ENCODE measurements at places on chromosomes 16 and 17. TPM values are rescaled to one million over a fixed set of nuclear protein-coding genes. Genes with fewer than 3 reads are reported as not detected.

DNA sequence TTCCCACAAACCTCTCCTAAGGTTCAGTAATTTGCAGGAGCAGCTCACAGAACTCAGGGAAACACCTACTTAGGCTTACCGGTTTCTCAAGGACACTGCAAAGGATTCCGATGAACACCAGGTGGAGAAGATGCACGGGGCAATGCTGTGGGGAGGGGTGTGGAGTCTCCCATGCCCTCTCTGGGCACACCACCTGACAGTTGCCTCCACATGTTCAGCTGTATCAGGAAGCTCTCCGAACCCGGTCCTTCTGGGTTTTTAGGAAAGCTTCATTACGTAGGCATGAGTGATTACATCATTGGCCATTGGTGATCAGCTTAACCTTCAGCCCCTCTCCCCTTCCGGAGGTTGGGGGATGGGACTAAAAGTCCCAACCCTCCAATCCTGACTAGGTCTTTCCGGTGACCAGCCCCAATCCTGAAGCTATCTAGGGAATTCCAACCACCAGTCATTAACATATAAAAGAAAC lies 21.6 kb downstream of the C17orf58 start:
- no peak for DNase-seq

GRCh38 chr17:31321966-31322365 lies 544 bp upstream of the EVI2A start:
- DNase-seq: no peak

GRCh38 chr16:66265048-66265415 lies 101.5 kb upstream of the CDH5 start:
- DNase-seq: no peak

GRCh38 chr17:59846394-59847165 lies 46.2 kb downstream of the TUBD1 start:
- no peak for DNase-seq

GRCh38 chr17:332023-332422 lies 20.6 kb downstream of the RPH3AL start:
- DNase-seq: peak; percentile 56

DNA sequence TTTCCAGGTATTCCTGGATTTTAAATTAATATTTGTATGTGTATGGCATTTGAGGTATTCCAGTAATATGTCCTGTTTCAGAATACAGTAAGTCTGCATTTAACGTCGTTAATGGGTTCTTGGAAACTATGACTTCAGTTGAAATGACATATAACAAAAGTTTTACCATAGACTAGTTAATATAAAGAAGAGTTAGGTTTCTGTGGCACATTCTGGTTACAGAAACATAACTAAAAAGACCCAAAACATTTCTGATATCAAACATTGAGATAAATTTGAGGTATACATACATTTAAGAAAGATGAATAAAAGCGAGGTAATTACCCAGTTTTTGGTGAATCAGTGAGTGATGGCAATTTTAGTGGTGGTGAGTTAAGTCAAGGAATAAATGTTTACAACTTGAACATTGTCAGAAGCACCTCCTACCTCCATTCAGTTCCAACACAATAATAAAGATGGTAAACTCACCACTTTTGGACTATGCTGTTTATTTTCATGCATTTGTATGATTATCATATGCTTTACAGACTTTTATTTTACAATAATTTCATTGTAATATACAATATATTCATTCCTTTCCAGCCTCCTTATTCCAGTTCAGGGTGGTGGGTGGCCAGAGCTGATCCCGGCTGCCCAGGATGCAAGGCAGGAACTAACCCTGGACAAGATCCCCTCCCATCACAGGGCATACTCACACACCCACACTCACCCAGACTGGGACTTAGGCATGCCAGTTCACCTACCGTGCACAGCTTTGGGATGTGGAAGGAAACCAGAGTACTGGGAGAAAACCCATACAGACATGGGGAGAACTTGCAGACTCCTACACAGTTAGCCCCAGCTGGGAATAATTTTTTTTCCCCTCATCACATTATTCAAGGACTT lies 9.7 kb downstream of the LUC7L3 start:
- DNase-seq: no peak

The BTBD17 gene
- total RNA-seq: not detected

The G6PC1 gene
- not detected for total RNA-seq

The RRAD gene
- 245 TPM for total RNA-seq

The SP6 gene
- total RNA-seq: 0.08 TPM

The EFNB3 gene
- 0.78 TPM for total RNA-seq

Measured in cardiac septum (tissue), 1 donor.